ENCODE measurements at places on chromosomes 16 and 17.

DNA sequence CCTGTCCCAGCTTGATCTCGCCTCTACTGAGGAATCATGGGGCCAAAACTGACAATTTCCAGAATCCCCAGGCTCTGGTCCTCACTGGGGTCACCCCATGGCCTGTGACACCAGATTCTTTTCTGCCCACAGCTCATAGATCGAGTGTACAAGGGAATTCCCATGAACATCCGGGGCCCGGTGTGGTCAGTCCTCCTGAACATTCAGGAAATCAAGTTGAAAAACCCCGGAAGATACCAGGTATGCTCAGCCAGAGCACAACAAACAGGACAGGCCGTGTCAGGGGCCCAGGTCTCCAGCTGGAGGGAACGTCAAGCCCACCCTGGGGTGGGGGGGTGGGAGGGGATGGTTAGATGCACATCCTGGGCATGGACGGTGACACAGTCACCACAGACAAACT is 17.5 kb downstream of the USP6 start:
- no peak for DNase-seq

DNA sequence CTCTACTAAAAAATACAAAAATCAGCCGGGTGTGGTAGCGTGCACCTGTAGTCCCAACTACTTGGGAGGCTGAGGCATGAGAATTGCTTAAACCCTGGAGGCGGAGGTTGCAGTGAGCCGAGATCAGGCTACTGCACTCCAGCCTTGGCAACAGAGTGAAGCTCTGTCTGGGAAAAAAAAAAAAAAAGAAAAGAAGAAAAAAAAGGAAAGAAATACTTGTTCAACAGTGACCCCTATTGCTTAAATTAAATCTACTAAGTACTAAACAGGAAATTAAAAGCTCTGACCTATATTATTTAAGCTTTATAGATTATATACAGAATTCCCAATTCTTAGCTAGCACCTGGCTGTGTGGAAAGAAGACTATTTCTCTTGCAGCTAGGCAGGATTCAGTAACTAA is 48.9 kb downstream of the FBXL20 start:
- no peak for DNase-seq

- DNase-seq: no peak
These were observed 121.7 kb downstream of the SLC39A11 start for GRCh38 chr17:72970797-72971196.

DNA sequence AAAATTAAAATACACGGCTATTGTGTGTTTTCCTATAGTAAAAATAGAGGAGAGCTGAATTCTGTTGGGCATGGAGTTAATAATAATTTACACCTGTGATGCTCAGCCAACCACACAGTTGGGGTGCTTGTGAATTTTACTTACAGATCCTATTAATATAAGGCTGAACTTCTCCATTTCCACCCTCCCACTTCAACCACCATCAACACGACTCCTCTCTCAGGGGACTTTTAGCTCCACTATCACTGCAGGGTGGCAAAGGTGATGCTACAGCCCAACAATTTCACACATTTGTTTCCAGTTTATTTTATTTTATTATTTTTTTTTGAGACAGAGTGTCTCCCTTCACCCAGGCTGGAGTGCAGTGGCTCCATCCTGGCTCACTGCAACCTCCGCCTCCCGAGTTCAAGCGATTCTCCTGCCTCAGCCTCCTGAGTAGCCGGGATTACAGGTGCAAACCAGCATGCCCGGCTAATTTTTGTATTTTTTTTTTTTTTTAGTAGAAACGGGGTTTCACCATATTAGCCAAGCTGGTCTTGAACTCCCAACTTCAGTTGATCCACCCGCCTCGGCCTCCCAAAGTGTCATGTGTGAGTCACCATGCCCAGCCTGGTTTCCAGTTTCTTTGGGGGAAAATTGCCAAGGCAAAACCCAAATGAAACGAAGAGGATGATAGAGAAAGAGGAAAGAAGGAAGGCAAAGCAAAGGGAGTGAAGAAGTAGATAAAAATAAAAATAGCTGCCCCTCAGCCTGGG is 57.9 kb downstream of the GNA13 start:
- no peak for DNase-seq

- DNase-seq: no peak
These were observed 1.1 kb downstream of the DNASE1 start for GRCh38 chr16:3655396-3656159.

- no peak for DNase-seq
These were observed at the start of gene CDH1 for GRCh38 chr16:68737046-68737729. Gene CDH1 (plus strand): TSS chr16:68737292. CDS start chr16:68737416, 124 bp downstream.
